ENCODE measurements at places on chromosomes 7 and 10.

GRCh38 chr7:157518514-157519175, 181.8 kb downstream of the DNAJB6 start:
- DNase-seq, result no peak

GRCh38 chr7:37281368-37282092, 167.1 kb downstream of the ELMO1 start:
- no peak for DNase-seq

GRCh38 chr10:3213758-3214515, 41.4 kb upstream of the PITRM1 start:
- no peak for DNase-seq

DNA sequence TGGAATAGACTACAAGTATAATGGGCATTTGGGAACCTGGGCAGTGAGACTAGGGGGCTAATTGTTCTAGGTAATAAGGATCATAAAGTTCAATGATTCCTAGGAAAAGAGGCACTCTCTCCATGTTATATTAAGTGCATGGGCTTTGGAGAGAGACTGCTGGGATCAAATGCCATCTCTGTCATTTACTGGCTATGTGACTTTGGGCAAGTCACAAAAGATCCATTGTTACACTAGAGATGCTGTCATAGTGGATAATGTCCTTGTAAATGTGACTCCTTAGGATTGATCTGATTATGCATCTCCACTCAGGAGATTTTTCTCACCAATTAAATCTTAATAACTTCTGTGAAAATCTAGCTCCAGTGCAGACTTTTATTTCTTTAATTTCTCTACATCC, 156.3 kb upstream of the CACNA2D1 start:
- DNase-seq, result no peak

DNA sequence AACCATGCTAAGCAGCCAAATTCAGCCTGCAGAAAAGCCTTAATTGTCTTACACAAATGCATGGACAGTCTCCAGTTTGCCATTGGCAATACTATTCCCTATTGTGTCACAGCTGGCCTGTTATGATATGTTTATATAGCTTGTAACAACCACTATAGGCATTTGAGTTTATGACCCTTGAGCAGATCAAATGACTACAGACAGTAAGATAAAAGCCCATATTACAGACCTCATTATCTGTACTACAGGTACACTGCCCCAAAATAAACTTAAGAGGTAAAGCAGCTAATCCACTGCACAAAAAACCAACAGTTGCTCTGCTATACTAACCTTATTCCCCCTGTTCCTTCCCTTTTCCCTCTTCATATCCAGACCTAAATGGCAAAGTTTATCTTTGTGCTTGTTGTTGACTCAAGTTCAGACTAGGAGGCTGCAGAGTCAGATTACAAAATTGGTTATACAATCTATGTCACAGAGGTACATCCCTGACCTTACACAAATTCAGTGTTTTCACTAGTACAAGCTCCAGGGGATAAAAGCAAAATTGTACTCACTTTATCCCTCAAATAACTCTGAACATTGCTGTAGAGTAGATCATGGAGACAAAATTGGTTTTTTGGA, 218.4 kb downstream of the GRM8 start:
- no peak for DNase-seq

- DNase-seq, result no peak
Observed at GRCh38 chr7:74126220-74126880, 42.7 kb downstream of the LIMK1 start.

- no peak for DNase-seq
Observed at GRCh38 chr7:141389140-141389796, 161.9 kb upstream of the AGK start.

GRCh38 chr7:100048680-100049079, 894 bp upstream of the ZSCAN21 start:
- no peak for DNase-seq

DNA sequence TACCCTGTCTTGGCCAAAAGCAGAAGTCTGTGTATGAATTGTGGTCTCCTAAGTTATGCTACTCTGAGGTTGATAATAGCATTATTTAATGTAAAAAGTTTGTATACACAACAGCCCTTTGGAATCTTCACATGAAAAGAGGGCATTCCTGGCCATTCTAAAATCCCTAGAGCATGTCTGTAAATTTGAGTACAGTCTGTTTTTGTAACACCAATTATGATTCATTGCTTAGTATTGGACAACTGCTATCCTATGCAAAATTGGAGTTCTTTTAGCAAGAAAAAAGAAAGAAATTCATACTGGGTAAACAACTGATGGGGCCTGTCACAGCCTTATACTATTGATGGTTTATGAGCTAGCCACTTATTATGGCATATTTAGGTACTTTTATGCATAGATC, 10.2 kb downstream of the CUTC start:
- DNase-seq, result no peak

DNA sequence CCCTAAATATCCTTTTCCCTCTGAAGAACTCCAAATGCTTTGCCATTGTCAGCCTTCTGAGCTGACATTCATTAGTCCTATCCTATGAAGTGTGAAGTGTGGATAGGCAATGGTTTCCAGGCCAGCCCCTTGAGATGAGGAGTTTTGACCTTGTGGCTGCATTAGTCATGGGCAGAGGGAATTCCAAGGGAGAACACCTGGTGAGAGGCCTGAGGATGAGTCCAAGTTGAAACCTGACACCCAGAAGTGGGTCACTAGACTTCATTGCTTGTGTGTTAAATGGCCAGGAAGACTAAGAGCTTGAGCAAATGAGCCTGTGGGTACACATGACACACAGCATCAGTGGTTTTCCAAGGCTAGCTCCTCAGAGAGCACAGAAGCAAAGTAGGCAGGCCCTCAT, 260.8 kb downstream of the SKAP2 start:
- no peak for DNase-seq

DNA sequence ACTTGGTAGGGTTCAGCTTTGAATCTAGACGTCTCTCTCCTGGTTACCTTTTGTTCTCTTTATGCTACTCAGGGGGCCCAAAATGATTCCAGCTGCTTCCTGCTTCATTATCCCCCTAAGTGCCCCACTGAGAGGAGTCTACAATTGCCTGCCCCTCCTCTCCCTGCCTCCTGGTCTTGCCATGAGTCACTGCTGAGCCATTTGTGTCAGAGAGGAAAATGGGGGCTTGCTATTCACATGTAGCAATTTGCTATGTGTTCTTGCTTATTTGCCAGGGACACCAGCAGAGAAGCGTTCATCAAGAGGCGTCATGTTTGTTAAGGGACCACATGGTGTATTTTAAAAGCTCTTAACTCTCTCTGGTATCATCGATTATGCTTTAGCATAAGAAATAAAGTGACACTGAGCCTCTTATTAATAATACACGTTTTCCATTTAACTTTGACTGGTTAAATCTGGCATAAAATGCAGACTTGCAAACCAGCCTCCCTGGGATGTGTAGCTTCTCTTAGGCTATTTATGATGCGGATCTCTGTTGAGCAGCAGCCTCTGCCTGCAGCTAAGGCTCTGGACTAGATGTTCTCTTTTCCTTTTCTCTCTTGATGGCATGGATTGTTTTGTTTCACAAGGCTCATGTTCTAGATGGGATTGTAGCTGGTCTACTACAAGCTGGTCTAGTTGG, 239.3 kb downstream of the AUTS2 start:
- peak; percentile 98 for DNase-seq

GRCh38 chr7:70408477-70408876, 723.5 kb upstream of the GALNT17 start:
- no peak for DNase-seq

DNA sequence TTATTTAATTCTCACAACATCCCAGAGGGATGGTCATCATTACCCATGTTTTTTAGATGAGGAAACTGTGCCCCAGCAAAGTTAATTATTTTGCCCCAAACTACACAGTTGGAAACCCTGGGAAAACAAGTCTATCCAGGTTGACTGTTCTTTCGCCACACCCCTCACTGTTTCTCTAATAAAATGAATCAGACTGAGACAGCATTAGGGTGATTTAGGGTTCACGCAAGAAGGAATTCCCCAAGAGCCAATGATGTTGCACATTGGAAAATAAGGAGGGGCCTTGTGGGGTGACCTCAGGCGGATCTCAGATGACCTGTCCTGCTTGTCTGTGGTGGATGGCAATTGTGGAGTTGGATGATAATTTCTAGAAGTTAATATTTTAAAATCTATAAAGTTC, 135.7 kb upstream of the TBX20 start:
- DNase-seq, result no peak

DNA sequence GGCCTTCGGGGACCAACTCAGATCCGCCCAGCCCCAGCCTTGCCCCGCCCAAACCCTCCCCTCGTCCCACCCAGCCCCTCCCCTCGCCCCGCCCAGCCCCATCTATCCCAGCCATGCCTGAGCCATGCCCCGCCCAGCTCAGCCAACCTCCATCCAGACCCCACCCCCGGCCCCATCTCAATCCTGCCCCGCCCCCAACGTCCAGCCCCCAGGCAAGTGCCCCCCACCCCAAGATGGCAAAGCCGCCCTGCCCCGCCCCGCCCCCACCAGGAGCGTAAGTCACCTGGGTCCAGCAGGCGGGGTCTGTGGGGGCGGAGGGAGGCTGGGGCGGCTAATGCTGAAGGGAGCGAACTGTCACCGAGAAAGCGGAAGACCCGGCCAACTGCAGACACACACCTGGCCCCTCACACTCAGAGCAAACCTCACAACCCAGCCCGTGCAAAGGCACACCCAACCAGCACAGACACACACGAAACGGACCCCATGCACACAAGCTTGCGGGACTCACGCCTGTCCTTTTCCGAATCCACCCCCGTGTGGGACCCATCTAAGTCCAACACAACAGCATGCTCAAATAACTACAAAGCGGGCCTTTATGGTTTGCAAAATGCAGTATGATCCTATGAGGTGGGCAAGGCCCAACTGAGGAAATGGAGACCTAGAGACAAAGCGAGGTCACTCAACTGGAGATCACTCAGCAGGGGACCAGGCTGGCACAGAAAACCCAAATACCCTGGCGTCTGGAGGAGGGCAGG, 11.5 kb upstream of the OGA start:
- no peak for DNase-seq

DNA sequence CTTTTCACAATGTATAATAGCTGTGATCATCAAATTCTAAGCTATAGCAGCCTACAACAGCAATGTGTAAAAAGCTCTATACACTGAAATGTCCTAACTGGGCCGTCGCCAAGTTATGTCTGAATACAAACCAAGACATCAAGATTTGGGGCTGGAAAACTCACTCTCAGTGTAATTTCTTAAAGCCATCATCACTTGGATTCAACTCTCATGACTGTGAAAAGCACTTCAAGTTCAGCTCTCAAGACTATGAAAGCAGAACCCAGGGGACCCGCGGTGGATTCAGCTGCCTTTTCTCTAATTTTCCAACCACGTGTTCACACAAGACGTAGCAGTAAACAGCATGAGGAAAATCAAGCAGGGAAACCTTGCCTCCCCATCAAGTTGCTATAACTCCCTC, 15.8 kb upstream of the ZNRF2 start:
- no peak for DNase-seq

GRCh38 chr10:88617772-88618300, 31.3 kb downstream of the LIPJ start:
- DNase-seq, result no peak

DNA sequence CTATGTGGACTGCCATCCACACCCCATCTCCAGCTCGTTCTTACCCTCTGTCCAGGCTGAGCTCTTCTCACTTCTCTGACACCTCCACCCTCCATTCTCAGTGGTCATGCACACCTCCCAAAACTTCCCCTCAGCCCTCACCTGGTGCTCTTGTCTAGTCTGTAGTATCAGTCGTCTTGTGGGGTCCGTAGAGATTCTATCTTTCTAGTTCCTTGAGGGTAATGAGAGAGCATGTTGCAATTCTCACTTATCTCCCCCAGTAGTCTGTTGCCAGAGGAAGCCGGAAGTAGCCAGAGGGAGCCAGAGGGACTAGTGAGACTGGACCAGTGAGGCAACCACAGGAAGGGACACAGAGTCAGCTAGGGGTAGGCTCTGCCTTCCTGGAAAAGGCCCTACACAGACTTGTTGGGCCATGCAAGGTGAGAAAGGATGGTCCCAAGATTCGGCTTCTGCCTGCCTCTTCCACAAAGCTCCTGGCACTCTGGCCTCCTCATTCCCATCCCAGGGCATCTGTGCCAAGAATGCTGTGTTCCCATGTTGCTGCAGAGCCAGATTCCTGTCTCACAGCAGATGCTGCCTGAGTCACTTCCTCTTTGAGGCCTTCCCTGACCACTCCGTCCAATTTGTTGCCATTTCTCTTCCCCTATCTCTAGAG, 50.6 kb upstream of the DUSP5 start:
- DNase-seq, result no peak

- peak; percentile 82 for DNase-seq
Observed at GRCh38 chr7:127585044-127585953, at the start of gene GCC1. TSS of gene GCC1 (minus strand) at chr7:127585596. CDS start at chr7:127585182, 414 bp downstream.

DNA sequence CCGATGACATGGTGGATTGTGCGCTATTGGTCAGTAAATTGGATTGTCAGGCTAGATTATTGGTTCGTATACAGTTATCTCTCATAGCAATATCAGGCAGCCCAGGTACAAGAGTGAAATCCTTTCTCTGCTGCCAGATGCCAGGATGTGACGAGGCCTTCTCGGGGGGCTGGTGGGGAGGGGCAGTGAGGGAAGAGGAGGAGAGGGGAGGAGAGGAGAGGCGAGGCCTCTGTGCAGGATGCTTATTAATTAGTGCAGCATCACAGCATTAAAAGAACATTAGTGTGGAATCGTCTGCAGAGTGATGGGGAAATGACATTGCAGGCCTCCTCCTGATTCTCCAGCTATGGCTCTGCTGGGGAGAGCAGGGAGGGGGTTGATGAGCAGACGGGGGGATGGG, 30.5 kb upstream of the SLF2 start:
- no peak for DNase-seq

- no peak for DNase-seq
Observed at GRCh38 chr10:55024713-55025112, 223.7 kb upstream of the PCDH15 start.

DNA sequence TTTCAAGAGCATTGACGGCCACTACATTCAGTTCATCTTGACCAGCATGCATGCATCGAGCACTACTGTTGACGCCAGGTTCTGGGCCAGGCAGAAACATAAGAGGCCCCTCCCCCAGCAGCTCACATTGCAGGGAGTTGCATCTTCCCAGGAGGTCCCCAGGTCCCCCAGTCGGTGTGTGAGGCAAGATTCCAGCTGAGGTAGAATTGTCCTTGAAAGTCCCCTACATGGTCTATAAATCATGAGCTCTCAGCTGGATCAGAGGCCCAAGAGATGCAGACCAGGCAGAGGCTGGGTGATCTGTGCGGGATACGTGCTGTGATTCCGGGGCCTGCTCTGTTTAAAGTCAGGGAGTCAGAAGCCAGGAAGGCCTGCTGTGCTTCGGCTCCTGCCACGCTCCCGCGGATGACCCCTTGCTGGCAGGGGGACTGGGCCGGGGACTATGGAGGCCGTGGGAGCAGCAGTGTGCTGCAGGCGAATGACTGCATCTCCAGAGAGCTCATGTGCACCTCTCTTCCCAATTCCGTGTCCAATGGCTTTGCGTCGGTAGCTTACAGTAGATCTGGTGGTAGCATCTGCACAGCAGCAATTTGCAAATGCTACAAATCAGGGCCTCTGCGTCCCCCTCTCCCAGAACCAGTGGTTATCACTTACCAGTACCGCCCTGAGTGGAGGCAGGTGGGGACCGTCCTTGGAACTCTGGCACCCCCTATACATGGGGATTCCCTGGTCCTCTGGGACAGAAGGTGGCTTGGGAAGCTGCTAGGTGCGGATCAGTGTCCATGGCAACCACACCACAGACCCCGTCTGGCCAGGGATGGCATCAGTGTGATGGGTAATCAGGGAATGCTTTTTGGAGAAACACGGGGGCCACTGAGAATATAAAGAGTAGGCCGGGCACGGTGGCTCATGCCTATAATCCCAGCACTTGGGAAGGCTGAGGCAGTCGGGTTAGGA, 93.6 kb downstream of the RGS10 start:
- DNase-seq, result no peak
